Lower lobe of right lung (tissue), 2 donors: ENCODE measurements at places on chromosomes 11 and 22. TPM values are rescaled to one million over a fixed set of nuclear protein-coding genes. Genes with fewer than 3 reads are reported as not detected.

SHISAL1 gene
- 0.32 TPM for total RNA-seq

ACR gene
- total RNA-seq, result 0.62 TPM

- no peak for DNase-seq
These were observed 52.8 kb downstream of the WNT11 start for GRCh38 chr11:76153571-76153923.

DNA sequence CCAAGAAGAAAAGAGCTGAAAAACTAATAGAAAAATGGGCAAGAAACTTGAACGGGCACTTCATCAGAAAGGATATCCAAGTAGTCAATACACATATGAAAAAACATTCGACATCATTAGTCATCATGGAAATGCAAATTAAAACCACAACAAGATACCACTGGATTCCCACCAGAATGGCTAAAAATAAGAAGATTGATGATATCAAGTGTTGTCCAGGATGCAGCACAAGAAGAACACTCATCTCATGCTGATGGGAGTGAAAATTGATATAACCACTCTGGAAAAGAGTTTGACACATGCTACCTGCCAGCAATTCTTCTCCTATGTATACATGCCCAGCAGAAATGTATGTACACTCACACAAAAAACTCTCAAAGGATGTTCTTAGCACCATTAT, 26.9 kb upstream of the SCUBE2 start:
- DNase-seq, result no peak

DNA sequence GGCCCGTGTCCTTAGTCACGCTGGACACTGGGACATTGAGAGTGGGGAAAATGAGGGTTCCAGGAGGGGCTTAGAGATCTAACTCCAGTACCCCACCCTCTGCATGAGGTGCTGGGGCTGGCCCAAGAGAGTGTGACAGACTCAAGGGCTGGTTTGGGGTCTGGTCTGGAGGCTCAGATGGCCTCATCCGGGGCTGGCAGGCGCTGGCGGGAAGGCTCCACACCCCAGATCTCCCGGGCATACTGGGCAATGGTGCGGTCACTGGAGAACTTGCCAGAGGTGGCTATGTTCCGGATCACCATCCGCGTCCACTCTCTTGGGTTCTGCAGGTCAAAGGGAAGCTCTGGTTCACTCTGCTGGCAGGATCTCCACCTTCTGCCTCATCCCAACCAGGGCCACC, 2.5 kb upstream of the RASGRP2 start:
- no peak for DNase-seq

- no peak for DNase-seq
These were observed 70.6 kb downstream of the PHF21A start for GRCh38 chr11:46050662-46051061.

- DNase-seq, result no peak
These were observed 12.3 kb downstream of the ARFGAP3 start for GRCh38 chr22:42844756-42845155.

DNA sequence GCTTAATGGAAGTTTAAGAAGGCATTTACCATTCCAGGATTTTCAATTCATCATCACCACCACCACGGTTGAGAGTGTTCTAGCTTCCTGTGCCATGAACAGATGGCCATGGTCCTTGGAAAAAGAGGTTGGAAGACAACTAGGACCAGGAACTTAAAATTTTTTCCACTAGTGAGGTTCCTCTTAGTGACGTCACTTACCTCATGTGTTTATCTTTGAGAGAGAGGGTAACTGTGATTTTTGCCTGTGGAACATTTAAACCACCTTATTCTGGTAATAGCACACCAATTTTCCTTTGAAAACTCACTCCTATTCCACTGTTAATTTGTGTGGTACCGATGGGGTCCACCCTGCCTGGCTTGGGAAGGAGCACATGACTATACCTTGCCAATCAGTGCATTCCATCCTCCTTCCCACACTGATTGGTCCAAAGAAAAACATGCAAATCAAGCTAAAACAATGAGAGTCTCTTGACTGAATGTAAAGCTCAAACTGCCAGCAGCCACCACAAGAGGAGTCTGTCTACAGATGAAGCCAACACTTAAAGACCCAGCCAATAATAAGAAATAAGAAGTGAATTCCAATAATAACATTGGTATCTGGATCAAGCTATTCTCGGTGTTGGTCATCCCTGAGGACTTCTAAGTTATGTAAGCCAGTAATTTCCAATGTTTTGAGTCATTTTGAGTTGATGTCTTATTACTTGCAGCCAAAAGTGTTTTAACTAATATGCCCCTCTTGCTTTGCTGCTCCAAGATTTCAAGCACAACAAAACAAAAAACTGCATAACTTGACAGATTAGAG, 111.8 kb downstream of the MPPED2 start:
- DNase-seq, result no peak
